Urinary bladder (tissue), 4 donors: ENCODE measurements at places on chromosomes 12 and 14. TPM values are rescaled to one million over a fixed set of nuclear protein-coding genes. Genes with fewer than 3 reads are reported as not detected.

DNA sequence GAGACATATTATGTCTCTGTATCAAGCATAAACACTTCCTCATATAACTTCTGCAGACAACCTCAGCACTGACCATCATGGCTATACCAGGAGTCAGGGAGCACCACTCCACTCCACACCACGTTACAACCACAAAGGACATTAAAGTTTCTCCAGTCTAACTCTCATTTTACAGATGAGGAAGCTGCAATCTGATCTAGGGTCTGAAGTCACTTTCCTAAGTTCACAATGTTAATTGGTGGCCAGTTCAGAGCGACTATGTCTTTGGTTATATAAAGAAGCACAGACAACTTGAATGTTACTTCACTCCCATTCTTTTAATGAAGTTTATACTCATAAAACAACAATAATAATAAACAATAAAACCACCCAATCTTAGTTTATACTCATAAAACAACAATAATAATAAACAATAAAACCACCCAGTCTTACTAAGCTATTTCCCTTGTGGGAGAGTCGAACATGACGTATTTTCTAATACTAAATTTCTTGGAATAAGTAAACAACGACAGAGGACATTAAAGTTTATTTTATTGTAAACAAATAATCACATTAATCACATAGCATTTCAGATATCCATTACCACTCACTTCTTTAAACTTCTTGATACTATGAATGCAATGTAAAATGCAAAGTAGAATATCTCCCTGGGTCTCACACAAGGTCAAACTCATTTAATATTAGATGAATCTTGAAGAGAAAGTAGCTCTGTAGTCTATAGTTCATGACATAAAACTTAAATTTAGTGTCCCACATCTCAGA lies 72.4 kb upstream of the SSTR1 start:
- no peak for DNase-seq

DNA sequence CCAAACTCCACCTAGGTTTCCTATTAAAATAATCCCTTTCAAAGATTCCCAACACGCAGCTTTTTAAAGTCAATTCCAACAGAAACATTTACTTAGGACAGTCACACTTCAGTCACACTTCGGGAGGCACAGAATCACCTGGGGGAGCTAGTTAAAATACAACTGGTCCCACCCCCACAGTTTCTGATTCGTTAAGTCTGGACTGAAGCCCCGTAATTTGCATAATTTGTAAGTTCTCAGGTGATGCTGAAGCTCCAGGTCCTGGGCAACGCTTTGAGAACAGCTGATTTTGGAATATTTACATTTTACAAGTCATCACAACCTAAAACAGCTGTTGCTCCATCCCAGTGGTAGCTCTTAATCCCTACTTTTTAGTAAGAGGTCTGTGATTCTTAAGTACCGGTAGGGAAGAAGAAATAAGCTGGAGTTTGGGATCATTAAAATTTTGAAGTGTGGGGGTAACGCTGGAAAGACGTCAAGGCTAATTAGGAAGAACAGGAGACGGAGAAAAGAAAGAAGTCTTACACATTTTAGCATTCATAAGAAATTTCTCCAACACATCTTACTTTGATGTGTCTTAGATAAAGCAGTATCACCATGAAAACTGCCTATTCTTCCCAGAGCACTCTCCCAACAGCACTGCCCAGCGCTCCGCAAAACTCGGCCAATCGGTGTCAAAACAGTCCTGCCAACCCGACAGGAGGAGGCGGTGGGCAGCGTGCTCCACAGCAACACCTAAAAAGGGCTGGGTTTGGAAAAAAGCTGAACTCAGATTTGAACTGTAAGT lies 1.1 kb downstream of the IPO8 start:
- no peak for DNase-seq

DNA sequence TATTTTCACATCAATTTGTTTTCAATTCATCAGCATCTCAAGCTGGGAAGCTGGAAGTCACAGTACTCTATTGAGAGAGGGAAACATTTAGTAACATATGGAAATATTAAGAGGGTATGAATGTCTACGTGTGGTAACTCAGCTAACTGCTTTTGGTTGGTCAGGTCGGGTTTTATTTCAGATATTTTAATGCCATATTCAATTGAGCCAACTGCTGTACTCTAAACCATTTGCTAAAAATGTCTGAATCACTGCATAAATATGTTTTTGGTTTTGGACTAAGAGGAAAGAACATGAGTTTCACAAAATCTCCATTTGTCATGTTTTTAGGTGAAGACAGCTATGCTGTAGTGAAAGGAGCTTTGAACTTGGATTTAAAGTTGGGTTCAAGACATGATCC lies 18.9 kb upstream of the PPFIBP1 start:
- DNase-seq: no peak

DNA sequence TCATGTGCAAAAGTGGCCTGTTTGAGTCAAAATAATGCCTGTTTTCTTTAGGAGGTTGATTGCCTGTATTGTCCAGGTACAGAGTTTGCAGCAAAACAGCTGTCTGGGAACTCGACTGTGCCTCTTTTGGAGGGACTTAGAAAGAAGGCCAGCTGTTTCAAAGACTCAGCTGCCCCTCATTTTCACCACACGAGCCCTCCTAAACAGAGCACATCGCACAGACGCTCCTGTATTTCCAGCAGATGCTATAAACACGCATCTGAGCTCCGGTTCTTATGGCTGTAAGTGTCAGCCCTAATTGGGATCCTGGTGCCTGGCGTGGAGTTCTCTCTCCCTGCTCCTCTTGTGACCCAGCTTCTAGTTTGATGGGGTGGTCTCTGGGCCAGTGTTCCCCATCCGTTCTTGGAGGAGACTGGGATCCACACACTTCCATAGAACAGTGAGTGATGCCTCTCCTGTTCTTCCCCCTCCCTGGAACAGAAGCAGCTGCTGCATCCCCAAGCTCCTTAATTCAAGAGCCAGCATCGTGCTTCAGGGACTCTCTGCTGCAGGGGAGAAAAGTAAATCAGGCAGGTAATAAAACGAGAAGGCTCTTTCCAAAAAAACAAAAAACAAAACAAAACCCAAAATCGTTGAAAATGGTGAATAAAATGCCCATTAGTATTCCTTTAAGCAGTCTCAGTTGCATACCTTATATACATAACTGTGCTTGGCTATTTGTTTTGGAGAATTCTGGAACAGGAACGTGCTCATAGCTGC lies 269.0 kb downstream of the SLC15A4 start:
- no peak for DNase-seq

Gene HOXC5
- 0.42 TPM for total RNA-seq

DNA sequence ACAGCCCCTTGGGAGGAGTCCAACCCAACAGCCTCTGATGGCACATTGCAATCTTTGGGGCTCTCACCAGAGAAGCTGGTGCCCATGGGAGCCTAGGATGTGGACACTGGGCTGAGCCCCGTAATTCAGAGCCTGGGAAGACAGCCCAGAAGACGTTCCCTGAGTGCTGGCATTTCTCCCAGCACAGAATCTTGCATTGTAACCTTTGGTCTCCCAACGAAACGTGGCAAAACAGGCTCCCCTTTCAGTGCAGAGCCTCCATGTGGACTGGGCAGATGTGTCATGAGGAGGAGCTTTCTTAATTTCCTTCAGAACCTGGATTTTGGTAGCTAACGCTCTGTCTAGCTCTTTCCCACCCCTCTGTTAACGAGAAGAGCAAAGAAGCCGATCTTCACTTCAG lies 26.3 kb downstream of the BATF start:
- no peak for DNase-seq

Gene PLEKHG7
- total RNA-seq: 0.37 TPM

Gene IRAK3
- 40.3 TPM for total RNA-seq

Gene LHX5
- total RNA-seq: not detected

- DNase-seq: no peak
Measured at GRCh38 chr14:32331206-32331605, 2.1 kb downstream of the AKAP6 start.

- no peak for DNase-seq
Measured at GRCh38 chr14:103395244-103395643, 10.0 kb downstream of the MARK3 start.

DNA sequence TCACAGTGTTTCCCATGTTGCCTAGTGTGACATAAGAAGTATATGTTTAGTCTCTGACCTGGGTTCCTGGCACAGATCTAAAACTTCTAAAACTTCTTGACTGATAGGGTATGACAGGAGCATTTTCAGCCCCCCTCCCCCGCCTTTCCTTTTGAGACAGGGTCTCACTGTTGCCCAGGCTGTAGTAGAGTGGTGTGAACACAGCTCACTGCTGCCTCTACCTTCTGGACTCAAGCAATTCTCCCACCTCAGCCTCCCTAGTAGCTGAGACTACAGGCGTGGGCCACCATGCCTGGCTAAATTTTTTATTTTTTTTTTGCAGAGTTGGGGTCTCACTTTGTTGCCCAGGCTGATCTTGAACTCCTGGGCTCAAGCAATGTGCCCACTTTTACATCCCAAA lies 421.1 kb upstream of the RGS6 start:
- DNase-seq: no peak

DNA sequence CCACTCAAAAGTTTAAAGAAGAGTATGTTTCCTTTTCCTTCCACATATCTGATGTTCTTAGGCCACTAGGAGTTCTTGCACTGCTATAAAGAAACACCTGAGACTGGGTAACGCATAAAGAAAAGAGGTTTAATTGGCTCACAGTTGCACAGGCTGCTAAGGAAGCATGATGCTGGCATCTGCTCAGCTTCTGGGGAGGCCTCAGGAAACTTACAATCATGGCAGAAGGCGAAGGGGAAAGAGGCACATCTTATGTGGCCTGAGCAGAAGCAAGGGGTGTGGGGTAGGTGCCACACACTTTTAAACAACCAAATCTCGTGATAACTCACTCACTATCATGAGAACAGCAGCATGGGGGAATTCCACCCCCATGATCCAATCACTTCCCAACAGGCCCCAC lies 7.7 kb upstream of the CRADD start:
- no peak for DNase-seq

GRCh38 chr12:69685810-69686209 lies 13.3 kb downstream of the BEST3 start:
- no peak for DNase-seq

Gene IL23A
- total RNA-seq: not detected

Gene FBXO21
- 70.7 TPM for total RNA-seq

- peak; percentile 39 for DNase-seq
Measured at GRCh38 chr12:21940549-21941505, at the start of gene ABCC9. ABCC9 (minus strand) TSS chr12:21941426; CDS start chr12:21936674, 4,752 bp downstream.

- no peak for DNase-seq
Measured at GRCh38 chr14:89720076-89720687, 234.3 kb downstream of the EFCAB11 start.

DNA sequence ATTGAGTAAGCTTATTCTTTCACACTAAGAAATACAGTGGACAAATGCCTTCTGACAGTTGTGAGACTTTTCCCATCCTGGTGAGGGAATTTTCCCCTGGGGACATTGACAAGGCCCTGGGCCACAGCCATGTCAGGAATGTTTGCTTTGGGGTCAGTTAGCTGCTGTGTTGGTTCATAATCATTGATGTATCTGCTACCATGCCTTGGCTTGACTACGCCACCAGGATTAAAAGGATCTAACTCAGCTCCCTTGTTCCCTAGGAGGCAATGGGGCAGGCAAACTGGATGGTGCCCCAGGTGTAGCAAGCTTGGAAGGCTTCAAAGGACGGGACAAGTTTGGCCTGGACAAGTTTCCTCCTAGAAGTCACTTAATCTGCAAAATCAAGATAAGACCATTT lies 3.1 kb upstream of the CCDC88C start:
- DNase-seq: no peak

DNA sequence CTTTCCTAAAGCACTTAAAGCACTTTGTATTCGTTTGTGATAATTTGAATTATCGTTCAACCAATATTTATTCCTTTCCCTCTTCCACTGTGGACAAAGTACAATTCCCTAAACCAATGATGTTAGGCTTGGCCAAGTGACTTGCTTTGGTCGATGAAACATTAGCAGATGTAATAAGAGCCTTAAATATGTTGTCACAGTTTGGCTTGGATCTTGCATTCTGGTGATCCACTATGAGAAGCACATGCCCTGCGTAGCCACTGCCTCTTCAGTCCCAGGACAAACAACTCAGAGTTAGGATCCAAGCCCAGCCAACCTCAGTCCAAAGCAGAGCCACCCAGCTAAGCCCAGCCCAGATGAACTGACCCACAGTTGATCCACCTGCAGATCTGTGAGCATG lies 8.4 kb upstream of the C12orf75 start:
- DNase-seq: no peak

- no peak for DNase-seq
Measured at GRCh38 chr14:36451310-36452065, 68.5 kb downstream of the NKX2-1 start.

DNA sequence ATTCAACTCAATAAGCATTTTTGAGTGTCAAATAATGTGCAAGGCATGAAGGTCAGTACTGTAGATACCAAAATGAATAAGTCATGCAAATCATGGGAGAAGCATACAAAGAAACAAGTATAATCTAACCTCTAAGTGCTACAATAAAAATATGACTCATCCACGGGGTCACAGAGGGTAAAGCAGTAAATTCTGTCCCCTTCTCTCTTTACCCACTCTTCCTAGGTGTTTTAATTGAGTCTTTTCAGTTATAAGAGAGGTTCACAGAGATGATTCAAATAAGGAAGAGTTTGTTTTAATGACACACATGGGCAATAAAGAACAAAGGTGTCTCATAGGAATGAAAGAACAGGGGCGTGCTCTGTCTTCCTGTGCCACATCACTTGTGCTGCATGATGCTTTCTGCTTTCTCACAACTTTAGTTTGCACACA lies 71.5 kb upstream of the DAAM1 start:
- no peak for DNase-seq

DNA sequence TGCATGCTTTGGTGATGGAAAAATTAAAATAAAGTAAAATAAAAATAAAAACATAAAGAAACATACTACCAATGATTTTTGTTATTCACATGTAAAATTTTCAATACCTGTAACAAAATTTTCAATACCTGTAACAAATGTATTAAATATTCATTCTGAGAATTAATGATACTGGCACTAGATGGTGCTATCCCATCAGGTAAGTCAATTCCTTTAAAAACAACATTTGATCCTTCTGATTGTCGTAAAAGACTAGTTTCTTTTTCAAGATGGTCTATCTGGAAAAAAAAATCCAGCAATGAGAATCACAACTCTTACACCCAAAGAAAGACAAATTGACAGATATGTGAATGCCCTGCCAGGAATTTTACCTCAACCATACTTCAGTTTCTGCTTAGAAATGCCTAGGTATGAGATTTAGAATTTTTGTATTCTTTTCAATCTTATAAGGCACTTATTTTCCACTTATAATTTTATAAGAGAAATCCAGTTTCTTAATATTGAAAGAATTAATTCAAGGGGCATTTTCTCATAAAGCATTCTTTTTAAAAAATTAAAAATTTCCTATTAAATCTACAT lies 30.7 kb downstream of the CEP290 start:
- peak; percentile 2 for DNase-seq

DNA sequence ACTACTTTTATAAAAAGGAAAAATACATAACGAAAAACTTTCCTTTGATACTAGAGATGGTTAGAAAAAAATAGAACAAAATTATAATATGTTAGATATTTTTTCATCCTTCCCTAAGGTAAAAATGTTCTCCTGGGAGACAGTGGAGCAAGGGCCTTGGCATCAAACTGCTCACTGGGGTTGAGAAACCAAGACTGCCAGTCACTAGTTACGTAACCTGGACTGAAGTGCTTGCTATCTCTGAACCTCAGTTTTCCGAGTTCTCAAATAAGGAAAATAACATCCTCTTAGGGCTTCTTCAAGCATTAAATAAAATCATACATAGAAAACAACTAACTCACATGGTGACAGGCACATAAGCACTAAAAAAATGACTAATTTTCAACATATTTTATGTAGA lies 48.2 kb upstream of the FRMD6 start:
- no peak for DNase-seq

- DNase-seq: no peak
Measured at GRCh38 chr14:99968941-99969340, 96.3 kb upstream of the EVL start.

GRCh38 chr14:100440758-100441203 lies 117.6 kb downstream of the SLC25A47 start:
- peak; percentile 23 for DNase-seq
